A172 (cell line): ENCODE measurements at places on chromosomes 2 and 18.

DNA sequence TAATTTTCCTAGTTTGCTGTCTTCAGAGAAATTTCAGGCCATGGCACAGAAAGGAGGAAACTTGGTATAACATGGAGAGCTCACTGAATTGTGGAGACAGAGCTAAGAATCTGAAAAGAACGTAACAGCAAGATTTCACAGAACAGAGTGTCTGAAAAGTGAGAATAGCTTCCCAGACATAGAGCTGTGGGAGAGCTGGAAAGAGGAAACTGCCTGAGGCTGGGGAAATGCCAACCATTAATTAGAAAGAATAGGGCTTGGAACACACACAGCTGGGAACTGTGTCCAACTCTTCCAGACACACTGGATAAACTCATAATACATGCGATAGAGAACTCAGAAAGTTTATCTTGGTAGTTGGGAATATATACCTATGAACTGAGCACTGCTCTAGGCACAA is 51.6 kb upstream of the KYNU start:
- DNase-seq: peak; percentile 4

DNA sequence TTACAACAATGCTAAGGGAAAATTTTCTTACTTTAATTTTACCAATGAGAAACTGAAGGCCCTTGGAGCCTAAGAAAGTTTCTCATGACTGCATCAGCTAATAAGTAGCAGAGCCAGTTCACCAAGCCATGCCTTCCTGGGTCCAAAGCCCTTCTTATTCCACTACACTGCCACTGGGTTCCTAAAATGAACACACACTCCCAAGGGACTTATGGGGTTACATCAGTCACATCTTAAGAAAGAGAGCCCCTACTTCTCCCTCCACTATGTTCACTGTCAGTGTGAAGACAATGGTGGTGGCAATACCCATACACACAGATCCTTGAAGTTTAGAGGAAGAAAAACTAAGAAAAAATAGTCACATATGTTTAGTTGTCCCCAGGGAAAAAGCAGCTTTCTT is 20.6 kb downstream of the MBD2 start:
- DNase-seq: no peak

GRCh38 chr2:85545780-85546240 is 6.8 kb downstream of the MAT2A start:
- DNase-seq: no peak

- DNase-seq: peak; percentile 60
Observed at GRCh38 chr2:191696001-191696400, 18.1 kb downstream of the NABP1 start.

GRCh38 chr2:11773747-11774525 is 27.5 kb downstream of the LPIN1 start:
- no peak for DNase-seq

GRCh38 chr2:172415865-172416183 is 11.6 kb upstream of the ITGA6 start:
- no peak for DNase-seq

DNA sequence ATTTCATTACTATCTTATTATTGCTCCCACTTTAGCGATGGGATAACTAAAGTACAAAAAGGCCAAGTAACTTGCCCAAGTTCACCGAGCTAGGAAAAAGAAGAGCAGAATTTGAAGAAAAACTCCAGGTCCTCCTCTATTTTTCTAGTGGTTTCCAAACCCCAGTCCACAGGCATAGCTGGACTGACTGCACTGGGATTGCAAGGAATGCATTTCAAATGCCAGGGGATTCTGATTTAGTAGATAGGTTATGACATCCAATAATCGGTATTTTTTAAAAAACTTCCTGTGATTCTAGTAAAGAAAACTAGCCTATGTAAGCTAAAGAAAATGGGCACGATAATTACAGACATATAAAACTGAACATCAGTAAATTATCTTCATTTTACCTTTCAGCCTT is 62.7 kb upstream of the GALNT5 start:
- no peak for DNase-seq

DNA sequence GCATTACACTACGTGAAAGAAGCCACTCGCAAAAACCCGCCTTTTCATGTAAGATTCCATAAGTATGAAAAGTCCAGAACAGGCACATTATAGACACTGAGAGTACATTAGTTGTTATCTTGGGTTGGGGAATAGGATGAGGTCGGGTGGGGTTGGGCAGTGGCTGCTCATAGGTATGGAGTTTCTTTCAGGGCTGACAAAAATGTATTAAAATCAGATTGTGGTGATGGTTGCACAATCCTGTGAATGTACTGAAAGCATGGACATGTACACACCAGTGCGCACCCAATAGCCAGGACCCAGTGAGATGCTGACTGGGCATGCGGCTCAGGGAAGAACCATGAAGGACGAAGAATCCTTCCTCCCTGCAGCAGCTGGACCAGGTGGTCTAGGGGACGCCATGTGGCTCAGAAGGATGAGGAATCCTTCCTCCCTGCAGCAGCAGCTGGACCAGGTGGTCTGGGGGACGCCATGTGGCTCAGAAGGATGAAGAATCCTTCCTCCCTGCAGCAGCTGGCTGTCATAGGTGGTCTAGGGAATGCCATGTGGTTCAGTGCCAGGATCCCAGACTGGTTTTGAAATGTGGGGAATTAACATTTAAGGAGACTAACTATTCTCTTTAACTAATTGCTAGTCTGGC is 50.1 kb downstream of the MBP start:
- no peak for DNase-seq

DNA sequence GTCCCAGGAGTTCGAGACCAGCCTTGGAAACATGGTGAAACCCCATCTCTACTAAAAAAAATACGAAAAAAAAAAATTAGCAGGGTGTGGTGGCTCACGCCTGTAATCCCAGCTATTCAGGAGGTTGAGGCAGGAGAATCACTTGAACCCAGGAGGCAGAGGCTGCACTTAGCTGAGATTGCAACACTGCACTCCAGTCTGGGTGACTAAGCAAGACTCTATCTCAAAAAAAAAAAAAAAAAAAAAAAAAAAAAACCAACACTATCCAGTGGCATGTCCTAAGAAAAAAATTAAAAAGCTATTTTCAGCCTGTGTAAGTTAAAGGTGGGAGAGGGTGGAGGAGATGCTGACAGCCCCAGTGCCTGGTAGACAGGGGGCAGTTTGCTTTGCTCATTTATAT is 32.2 kb upstream of the REL start:
- no peak for DNase-seq

DNA sequence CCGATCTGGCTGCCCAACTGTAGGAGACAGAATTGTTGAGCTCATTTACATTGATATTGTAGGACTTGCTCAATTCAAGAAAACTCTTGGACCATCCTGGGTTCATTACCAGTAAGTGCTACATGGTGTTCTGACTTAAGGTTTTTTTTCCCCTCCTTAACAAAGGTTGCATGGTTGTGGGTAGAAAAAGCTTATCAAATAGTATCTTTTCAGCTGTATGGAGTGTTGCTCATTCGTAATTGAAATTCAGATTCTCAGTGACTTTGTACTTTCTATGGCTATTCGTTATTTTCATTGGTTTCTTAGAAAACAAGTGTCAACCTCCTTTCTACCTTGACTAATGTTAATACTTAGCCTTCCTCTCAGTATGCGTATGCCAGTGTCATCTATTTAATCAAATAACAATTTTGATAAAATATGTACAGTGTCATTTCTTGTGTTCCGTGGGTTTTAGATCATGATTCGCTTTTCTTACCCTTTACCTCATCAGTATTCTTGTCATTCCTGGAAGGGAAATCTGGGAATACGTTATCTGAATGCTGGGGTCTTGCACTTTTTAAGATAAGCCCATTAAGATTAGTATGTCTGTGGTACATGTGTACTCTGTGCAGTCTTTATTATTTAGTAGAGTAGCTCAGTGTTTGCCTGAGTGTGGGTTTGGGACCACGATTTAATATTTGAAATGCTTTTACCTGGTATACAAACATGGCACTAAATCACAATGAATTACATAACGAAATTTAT is 91.3 kb downstream of the MGAT5 start:
- DNase-seq: no peak

GRCh38 chr2:113848758-113849415 is 41.0 kb upstream of the ACTR3 start:
- DNase-seq: peak; percentile 21

DNA sequence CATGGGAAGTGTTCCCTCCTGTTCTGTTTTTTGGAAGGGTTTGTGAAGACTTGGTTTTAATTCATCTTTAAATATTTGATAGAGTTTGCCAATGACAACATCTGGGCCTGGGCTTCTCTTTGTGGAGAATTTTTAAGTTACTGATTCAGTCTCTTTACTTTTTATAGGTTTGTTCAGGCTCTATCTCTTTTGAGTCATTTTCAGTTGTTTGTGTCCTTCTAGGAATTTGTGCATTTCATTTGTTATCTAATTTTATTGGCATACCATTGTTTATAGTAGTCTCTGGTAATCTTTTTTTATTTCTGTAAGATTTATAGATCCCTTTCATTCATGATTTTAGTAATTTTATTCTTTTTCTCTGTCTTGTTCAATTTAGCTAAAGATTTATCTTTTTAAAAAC is 14.6 kb downstream of the SCLY start:
- no peak for DNase-seq

- DNase-seq: no peak
Observed at GRCh38 chr2:215354771-215355695, 43.2 kb downstream of the ATIC start.

GRCh38 chr18:2513616-2514015 is 57.7 kb downstream of the METTL4 start:
- DNase-seq: no peak

- no peak for DNase-seq
Observed at GRCh38 chr2:118049816-118050140, 35.9 kb upstream of the CCDC93 start.

GRCh38 chr18:22668496-22668895 is 250.8 kb upstream of the CTAGE1 start:
- DNase-seq: peak; percentile 37

DNA sequence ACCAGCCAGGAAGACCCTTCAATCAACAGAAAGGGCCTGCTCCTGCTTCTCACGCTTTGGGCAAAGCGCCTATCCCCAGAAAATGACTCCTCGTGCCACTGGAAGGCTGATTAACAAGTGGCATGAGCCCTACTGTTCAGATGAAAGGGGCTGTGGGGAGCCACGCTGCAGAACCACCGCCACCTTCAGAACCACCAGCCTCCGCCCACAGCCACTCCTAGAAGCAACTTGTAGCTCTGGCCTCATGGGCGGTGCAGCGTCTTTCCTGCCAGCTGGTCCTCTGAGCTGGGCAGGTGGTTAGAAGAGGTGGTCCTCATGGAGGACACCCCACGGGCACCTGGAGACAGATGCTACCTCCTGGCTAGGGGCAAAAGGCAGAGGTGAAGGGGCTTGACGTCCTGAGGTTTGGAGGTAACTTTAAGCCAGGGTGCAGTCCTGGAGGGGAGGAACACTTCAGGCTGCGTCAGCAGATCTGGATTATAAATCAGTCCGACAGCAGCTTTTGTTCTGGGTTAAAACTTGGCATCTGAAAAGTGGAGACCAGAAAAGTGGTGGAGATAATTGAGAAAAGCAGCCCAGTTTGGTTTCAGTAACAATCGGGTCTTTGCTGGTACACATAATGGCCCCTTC is 861 bp upstream of the SEMA4C start:
- no peak for DNase-seq

DNA sequence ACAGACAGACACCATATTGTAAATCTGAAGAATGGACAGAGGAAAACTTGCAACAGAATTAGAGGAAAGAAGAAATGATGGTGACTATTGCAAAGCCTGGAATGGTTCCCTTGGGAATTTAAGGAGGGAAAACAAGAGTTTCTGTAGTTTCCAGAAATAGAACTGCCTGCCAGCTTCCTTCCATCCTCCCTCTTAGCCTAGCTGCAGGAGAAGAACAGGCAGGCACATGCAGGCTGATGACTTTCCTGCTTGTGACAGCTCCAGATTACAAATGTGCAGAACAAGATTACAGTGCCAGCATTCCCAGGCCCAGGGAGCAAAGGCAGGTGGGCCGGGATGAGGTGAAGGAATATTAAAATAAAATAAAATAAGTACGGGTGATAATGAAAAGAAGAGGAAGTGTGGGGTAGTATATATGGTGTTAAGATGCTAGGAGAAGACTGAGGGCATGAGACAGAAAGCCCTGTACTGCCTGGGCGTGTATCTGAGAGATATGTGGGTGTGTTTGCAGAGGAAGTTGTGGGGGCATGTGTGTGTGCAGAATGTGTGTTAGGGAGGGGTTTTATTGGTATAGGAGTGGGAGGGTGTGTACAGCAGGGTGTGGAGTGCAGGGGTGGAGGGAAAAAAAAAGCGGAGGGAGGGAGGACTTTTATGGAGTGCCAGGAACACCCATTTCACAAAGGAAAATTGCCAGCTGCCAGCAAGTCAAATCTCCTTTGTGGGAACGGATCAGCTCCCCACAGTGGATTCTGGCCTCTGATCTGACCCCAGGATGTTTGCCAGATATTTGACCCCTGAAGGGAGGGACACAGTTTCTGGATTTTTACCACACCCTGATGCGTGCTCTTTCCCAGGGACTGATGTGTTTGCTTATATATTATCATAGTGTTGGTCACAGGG is 43.9 kb upstream of the NEMP2 start:
- peak; percentile 21 for DNase-seq

- peak; percentile 32 for DNase-seq
Observed at GRCh38 chr18:30328839-30329238, 713.7 kb downstream of the DSC3 start.

- DNase-seq: peak; percentile 58
Observed at GRCh38 chr18:76476665-76477561, 18.1 kb downstream of the ZNF516 start.

GRCh38 chr2:40448476-40449079 is 3.3 kb downstream of the SLC8A1 start:
- DNase-seq: peak; percentile 66

DNA sequence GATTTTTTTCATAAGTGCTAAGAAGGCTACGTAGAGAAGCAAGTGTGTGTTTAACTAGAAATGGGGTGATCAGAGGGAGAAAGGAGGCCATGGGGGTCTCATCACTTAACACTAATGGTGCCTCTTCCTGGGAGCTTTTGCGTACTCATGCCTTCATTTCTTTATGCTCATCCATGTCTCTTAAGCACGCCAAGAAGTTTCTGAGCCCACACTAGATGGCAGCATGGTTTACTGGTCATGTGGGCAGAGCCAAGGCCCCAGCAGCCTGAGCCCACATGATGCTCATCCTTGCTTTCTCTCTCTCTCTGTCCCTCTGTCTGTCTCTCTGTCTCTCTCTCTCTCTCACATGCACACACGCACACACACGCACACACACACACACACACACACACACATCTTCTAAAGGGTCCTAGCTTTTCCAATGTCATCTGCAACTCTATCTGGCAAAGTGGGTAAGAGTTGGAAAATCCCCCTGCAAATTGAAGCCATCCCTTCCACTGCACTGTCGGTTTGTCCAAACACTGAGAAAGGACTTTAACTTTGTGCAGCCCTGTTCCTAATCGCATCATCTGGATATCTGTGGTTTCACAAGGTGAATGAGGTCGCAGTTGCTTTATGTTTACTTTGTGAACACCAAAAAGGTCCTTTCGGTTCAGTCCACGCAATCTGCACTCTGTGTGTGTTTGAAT is 137.1 kb upstream of the CCDC68 start:
- DNase-seq: peak; percentile 66

- no peak for DNase-seq
Observed at GRCh38 chr2:40372283-40372985, 79.5 kb downstream of the SLC8A1 start.

DNA sequence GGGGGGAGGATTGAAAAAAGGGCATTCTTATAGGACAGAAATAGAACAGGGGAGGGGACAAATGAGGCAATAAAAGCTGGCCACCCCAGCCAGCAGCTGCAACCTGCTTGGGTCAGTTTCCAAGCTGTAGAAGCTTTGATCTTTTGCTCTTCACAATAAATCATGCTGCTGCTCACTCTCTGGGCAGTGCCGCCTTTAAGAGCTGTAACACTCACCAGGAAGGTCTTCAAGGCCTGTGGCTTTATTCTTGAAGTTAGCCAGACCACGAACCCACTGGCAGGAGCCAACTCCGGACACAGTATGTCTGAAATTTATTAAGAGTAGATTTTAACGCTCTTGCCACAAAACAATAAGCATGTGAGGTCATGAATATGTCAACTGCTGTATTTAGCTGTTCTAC is 649.9 kb upstream of the RAB6C start:
- no peak for DNase-seq
